Activated naive CD4-positive, alpha-beta T cell treated with Interleukin-2 at 50 U/mL for 16 hours (primary cell): ENCODE measurements at places on chromosomes 1 and 21.

DNA sequence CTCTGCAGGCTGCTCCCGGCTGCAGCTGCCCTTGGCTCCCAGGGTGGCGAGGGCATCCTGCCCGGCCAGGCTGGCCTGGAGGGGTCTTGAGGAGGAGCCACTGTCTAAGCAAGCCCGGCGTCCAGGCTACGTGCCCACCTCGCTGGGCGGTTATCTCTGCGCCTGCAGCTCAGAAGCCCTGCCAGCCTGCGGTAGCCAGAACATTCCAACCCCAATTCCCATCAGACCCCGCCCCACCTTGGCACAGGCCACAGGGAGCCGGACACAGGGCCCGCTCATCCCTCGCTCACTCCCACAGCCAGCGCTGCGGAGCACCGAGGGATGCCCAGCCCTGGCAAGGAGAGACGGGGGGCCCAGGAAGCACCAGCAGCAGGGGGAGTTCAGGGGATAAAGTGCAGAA, 53.9 kb downstream of the MEGF6 start:
- no peak for DNase-seq

- no peak for DNase-seq
Observed at GRCh38 chr1:87916965-87917364, 588.3 kb downstream of the LMO4 start.

DNA sequence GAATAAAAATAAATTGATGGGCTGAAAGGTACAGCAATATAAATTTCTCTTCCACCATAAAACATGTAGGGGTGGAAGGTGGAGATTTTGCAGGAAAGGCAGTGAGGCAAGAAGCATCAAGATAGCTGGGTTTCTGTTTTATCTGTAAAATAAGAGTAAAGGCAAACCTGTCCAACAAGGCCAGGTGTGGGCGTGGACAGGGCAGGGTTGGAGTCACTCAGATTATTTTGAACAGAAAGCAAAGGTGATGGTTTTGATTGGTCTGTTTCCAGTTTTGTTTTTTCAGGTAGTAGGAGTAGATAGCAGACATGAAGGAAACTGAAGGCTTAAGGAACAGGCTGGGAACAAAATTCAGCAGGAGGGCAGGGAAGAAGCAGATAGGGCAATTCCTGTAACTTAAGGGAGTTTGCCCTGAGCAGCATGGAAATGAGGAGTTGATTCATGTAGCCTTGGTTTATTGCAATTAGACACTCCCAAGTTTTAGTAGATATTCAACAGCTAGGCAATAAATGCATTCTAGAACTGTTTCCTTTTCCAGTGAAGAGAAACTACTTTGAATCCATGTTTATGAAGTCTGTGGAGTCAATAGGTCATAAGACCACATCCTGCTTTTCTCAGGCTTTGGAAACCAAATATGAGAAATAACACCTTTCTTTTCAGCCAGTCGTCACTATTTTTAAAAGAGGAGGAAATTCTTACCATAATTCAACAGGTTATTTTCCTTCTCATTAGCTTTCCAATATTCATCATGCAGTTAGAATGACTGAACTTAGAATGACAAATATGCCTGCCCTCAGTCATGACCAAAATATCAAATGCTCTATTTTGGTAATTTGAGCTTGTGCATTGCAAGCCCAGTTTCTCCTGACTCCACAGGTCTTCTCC, 38.7 kb upstream of the CD55 start:
- DNase-seq = no peak

GRCh38 chr1:234476172-234476571, 2.8 kb downstream of the TARBP1 start:
- DNase-seq = no peak

DNA sequence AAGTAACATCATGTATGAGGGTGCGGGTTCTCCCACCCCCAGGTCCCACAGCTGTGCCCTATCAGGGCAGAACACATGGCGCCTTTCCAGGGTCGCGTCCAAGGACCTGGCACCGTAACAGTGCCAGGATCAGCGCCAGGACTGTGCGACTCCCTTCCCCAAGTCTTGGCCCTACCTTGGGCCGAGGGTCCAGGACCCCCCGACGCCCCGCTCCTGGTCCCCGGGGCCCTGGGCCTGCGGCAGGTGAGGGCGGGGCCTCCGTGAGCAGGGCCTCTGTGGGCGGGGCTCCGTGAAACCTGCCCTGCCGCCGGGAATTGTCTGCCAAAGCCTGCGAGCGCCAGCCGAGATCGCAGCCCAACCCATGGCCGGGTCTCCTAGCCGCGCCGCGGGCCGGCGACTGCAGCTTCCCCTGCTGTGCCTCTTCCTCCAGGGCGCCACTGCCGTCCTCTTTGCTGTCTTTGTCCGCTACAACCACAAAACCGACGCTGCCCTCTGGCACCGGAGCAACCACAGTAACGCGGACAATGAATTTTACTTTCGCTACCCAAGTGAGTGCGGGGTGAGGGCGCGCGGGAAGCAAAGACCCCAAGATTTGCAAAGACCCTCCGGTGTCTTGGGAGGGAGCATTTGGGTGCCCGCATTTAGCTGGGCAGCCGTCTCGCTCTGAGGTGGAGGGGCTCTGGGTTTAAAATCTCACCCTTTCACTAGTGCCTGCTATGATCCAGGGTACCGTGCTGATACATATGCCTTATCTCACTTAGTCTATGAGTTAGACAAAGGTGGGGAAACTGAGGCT, at the start of gene RHBG:
RHBG (plus strand) TSS at position 323 of the 796 bp plus-strand sequence; CDS start at position 362, 39 bp downstream.
- DNase-seq = peak; percentile 12

DNA sequence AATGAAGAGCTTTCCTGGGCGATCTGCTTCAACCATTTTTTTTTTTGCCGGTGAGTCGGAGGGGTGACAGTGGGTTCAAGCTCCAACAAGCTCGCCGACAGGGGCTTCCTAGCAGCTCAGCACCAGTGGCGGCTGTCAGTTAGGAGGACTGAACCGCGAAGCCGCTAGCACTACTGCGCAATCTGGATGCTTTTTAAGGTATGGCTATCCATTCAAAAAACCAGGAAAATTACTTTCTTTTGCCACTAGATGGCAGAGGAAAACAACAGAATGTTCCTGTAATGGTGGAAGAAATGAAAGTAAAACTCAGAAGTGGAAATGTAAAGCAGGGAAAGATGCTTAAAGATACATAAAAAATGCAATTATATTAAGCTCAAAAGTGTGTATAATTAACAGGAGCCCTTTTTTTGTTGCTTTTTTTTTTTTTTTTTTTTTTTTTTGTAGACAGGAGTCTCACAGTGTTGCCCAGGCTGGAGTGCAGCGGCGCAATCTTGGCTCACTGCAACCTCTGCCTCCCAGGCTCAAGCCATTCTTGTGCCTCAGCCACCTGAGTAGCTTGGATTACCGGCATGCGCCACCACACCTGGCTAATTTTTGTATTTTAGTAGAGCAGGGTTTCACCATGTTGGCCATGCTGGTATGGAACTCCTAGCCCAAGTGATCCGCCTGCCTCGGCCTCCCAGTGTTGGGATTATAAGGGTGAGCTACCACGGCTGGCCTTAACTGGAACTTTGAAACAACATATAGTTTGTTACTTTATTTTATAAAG, 8.5 kb downstream of the KYAT3 start:
- DNase-seq = no peak

GRCh38 chr1:91900562-91900961, 14.6 kb upstream of the TGFBR3 start:
- DNase-seq = no peak

DNA sequence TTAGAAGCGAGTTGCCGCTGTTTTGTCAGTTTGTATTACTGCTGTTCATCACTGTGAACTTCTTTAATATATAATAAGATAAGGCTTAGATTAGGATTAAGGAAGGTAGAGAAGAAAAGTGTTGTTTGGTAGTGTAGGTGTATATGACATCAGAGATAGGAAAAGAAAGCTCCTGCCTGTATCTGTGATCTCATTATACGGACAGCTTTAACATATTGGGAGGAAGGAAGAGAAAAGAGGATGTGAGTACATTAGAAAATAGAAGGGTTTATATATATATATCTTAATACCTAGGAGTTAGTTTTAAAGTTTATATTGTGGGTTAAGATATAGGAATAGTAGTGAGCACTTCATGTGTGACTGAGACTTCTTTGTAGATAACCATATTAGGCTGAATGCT, 71.0 kb downstream of the RALGPS2 start:
- no peak for DNase-seq

DNA sequence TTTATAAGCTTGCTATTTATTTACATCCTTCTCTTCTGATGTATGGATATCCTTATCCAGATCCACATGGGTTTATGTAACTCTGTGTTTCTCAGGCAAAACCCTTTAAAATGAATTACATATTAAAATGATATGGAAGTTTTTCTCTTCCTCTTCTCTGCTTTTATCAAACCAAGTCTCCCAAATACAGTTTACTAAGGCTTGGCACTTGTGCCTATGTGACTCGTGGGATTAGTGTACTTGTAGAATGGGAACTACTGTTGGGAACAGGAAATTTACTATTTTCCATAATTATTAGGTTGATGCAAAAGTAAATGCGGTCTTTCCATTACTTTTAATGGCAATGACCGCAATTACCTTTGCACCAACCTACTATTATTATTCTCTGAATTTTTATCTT, 14.8 kb downstream of the SIM2 start:
- no peak for DNase-seq

GRCh38 chr1:228478912-228479711, 8.1 kb upstream of the RNF187 start:
- no peak for DNase-seq

- peak; percentile 62 for DNase-seq
Observed at GRCh38 chr1:42456754-42457089, 379 bp downstream of the PPCS start.

DNA sequence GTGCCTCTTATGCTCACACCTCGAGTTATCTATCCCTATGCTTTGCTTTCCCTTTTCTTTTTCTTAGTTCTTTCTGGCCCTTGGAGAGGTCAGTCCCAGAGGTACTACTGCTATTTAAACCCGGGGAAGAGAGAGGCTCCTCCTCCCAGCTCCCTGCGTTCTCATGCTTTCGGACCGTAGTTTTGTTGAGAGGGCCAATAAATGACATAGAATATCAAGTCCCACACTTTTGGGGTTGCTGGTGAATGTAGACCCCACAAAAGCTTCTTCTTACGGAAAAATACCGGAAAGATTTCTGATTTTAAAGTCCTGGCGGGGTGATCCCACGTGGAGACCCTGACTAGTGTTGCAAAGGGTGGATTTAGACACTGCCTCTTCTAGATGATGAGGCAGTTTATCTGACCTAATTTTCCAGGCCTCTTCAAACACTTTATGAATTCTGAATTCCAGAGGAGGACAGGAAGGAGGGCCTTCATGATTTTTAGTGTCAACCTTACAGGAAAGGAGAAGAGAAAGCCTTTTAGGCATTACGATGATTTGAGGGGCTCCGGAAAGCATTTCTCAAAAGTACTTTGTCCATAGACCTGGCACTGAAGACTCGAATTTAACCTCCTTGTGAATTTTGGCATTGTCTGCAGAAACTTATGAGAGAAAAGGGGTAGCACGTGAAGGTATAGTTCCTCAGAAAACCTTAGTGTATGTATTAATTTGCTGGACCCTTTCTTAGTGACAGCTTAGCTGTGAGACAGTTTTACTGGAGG, 694 bp downstream of the TMEM167B start:
- DNase-seq = no peak

GRCh38 chr1:207828046-207828445, 76.2 kb downstream of the CD46 start:
- DNase-seq = no peak

DNA sequence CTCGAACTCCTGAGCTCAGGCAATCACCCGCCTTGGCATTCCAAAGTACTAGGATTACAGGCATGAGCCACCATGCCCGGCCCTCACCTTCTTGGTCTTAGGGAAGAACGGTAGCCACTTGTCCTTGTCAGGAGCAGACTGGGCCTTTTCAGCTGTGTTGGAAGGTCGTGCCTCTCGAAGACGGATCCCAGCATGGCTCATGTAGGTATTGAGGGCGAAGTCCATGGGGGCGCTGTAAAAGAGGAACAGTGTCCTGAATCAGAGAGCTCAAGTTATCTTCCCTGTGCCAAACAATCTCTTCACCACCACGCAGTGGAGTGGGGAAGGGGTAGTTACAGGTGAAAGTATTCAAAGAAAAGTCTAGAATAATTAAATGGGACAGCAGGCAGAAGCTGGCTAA, 35.9 kb downstream of the LRRC71 start:
- no peak for DNase-seq

- no peak for DNase-seq
Observed at GRCh38 chr1:230102046-230102445, 35.0 kb downstream of the GALNT2 start.

DNA sequence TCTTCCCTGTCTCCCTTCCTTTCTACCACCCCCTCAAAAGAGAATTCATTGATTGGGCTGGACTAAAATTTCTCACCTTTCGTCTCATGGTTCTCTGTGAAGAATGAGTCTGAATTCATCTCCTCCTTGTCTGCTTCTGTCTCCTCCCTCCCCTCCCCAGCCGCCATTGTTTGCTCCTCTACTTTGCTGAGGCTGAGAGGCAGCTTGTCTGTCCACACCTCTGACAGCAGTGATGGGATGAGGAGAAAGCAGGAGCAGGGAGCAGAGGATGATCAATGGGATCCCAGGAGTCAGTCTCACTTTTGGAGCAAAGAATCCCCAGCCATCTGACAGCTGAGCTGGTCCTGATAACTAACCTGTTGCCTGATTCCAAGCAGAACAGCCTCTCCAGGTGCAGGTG, 2.5 kb downstream of the ILDR2 start:
- no peak for DNase-seq
